ENCODE measurements at places on chromosomes 1 and 21. TPM values are rescaled to one million over a fixed set of nuclear protein-coding genes. Genes with fewer than 3 reads are reported as not detected.

GBP7 gene
- not detected for total RNA-seq

NR1I3 gene
- total RNA-seq = 0.15 TPM

TAS1R1 gene
- not detected for total RNA-seq

OR2T11 gene
- not detected for total RNA-seq

KRTAP13-2 gene
- total RNA-seq = not detected

RNF207 gene
- total RNA-seq = 10.8 TPM

SYT2 gene
- total RNA-seq = 0.01 TPM

GUCA2A gene
- total RNA-seq = not detected

SYCP1 gene
- total RNA-seq = not detected

AK5 gene
- total RNA-seq = 6.9 TPM

TINAGL1 gene
- total RNA-seq = 0.92 TPM
